ENCODE measurements at places on chromosomes 4 and X. TPM values are rescaled to one million over a fixed set of nuclear protein-coding genes. Genes with fewer than 3 reads are reported as not detected.

GRCh38 chrX:11666952-11667685, 1.4 kb upstream of the ARHGAP6 start:
- no peak for DNase-seq

The DHRSX gene
- total RNA-seq = 17.3 TPM

The ALB gene
- 757 TPM for total RNA-seq

The GAGE12D gene
- not detected for total RNA-seq

DNA sequence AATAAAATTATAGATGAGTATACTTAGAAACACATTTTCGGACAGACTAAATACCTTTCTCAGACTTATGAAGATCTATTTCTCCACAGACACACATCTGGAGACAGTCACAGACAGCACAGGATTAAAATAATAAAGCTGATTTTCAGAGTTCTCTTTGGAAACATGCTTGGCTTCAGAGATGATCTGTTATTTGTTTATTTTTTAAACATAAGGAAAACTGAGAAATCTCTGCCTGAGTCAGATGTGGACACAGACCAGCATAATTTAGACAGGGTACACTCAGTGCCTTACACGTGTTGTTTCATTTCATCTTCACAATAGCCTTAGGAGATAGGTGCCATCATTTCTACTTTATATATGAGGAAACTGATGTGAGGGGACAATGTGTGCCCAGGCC, 92.1 kb downstream of the SLC9A7 start:
- no peak for DNase-seq

The RHOXF2 gene
- total RNA-seq = not detected

GRCh38 chr4:187276736-187277408, 553.2 kb upstream of the FAT1 start:
- no peak for DNase-seq

The ELOVL6 gene
- total RNA-seq = 2.9 TPM

- no peak for DNase-seq
Observed at GRCh38 chr4:115763051-115763450, 649.6 kb upstream of the NDST4 start.

GRCh38 chr4:176036585-176037205, 28.9 kb upstream of the WDR17 start:
- no peak for DNase-seq

The PABPC1L2A gene
- total RNA-seq = not detected

- DNase-seq = no peak
Observed at GRCh38 chr4:113064244-113064643, 14.8 kb downstream of the ANK2 start.

The GAB3 gene
- total RNA-seq = 1.2 TPM

The LEF1 gene
- total RNA-seq = 3.5 TPM

The MAPK10 gene
- total RNA-seq = 6.6 TPM

DNA sequence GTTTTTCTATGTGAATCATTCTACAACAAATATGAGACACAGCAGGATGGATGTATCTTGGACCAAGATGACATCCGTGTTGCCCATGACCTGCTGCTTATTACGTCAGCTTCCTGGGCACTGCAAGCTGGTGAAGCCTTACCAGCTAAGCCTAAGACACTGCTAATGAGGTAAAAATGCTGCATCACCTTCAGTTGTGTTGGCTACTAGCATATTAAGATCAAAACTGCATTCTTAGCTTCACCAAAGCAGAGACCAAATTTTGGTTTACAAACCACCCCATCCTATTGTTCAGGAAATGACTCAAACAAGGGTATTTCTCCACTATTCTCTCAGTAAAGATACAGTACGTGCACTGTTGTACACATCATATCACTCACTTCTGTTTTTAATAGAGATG, 50.3 kb downstream of the MAML3 start:
- DNase-seq = no peak

The HERC6 gene
- total RNA-seq = 5.6 TPM

The MAGEC2 gene
- not detected for total RNA-seq

- no peak for DNase-seq
Observed at GRCh38 chr4:6275898-6276806, 6.5 kb downstream of the WFS1 start.

GRCh38 chrX:19875050-19875431, 12.4 kb downstream of the SH3KBP1 start:
- DNase-seq = no peak

DNA sequence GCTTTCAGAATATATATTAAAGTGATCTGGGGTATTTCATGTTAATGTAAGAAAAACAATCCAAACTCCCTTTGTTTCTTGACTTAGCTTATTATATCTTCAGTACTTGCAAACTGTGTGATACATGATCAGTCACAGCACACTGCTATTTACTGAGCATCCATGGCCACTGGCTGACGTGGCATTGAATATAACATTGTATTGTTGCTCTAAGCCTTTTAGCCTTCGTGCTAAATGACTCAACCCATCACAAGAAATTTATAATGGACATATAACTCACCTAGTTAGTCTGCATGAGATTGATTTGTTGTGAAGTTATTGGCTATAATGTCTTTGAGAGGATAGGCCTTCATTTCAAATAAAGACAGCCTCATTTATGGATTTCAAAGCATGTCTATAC, 642.6 kb downstream of the IL1RAPL1 start:
- no peak for DNase-seq

GRCh38 chr4:150854600-150854999, 160.5 kb downstream of the LRBA start:
- DNase-seq = no peak

- DNase-seq = no peak
Observed at GRCh38 chr4:8871417-8872401, at the start of gene HMX1. HMX1 (minus strand) TSS chr4:8871839; CDS start chr4:8871614, 225 bp downstream.

The IL9R gene
- total RNA-seq = not detected

The CISD2 gene
- 14.2 TPM for total RNA-seq

DNA sequence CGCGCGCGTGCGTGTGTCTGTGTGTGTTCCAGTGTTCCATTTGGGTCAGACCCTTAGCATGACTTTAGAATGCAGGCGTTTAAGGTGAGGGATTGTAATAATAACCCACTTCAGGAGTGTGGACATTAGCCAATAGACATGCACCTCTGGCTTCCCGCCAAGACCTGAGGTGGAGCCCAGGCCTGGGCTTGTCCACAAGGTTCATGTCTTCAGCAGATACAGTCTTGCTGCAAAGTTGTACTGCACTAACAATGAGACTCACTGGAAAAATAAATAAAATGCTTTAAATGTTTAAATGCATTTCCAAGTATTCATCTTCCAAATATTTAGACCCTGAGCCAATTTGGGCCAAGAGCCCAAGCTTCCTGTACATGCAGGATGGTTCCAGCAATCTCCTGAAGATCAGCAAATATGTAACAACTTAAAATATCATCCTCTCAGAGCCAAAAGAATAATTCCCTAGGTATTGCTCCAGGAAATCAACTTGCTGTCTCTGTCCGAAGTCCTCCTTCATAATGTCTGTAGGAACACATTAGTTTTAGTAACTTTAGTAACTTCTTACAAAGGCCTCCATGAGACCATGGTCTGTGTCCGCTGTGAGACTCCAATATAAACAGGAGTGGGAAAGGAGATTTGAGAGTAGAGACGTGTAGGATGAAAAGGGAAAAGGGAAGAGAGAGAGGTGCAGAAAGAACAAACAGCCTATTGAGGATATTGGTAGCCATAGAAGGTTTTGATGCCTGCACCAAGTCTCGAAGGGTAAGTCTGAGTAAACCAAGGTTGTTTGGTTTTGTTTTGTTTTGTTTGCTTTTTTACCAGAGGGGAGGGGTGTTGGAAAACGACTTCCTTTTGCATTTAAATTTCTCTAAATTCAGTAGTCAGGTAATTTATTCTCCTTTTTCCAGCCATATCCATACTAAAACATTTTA, 98.5 kb upstream of the KLF3 start:
- no peak for DNase-seq

The TMEM150C gene
- 4.7 TPM for total RNA-seq

- DNase-seq = peak; percentile 58
Observed at GRCh38 chrX:103585411-103586313, at the start of gene TCEAL4. TCEAL4 (plus strand) TSS chrX:103585515; CDS start chrX:103586676, 1,161 bp downstream.

DNA sequence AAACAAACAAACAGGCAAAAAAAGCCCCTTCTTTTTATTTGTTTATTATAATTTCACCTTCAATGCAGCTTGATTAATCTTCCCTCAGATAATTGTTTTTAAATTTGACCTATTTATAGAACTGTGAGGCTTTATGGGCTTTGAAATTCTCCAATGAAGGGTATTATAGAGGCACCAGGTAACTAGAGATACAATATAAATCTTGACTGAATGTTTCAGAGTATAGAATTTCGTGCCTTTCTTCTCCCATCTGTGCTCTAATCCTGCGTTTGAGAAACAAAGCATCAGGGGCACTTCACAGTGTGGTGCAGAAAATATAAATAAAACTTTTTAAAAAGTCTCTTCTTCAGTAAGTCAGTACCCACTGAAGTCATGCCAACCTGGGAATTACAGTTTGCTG, 120.9 kb downstream of the ANKRD50 start:
- no peak for DNase-seq

DNA sequence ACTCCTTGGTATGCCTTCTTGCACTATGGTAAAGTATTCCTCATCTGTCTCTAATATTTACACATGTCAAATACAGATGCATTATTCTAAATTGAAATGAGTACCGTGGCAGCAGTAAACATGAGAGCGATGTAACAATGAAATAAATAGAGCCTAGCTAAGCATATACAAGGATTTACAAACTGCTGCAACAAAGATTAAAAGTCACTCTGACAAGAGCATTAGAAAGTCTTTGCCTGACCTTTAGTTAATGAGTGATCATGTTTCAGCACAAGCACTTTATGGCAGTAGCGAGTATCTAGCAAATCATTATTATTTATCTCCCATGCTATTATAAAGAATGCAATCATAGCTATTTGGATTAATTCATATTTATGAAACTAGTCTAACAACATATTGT, 547.0 kb upstream of the NDST4 start:
- no peak for DNase-seq

- no peak for DNase-seq
Observed at GRCh38 chr4:109126856-109127255, 175.6 kb downstream of the COL25A1 start.

DNA sequence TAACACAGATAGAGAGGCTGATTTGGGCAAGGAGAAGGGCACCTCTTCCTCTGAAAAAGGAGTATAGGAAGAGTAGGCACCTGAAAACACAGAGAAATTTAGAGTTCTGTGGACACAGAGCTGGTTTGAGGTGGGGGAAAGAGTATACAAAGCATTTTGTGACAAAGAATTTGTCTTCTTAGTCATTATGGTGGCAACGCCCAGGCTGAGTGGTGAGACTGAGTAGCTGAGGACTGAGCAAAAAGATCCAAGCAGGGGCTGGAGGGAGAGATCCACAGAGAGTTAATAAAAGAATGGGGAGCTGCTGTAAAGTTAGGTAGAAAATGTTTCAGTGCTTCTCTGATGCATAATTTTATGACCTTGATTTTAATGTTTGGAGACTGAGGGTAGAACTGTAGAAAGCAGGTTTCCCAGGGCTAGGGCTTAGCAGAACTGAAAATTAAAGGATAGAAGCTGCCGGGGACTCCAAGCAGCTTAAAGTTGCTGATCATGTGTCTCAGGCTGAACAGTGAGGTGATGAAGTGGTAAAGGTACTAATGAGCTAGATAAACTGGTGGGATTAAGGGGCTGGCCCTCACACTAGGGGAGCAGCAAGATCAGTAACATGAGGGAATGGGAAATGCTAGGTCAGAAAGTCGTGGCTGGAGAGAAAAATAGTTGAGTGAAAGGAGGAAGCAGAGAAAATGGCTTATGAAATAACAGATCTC, 118.9 kb downstream of the CEP44 start:
- DNase-seq = no peak

DNA sequence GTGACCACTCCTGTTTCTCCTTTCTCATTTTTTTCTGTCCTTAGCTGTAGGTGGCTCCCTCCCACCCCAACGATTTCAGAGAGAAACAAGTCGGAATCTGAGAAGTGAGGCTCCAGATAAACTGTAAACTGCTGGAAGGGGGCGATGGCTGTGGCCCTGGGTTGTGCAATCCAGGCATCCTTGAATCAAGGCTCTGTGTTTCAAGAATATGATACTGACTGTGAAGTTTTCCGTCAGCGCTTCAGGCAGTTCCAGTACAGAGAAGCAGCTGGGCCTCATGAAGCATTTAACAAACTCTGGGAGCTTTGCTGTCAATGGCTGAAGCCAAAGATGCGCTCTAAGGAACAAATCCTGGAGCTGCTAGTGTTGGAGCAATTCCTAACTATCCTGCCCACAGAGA, 37.7 kb downstream of the ETDC start:
- no peak for DNase-seq

GRCh38 chrX:130049821-130050220, 60.5 kb downstream of the ELF4 start:
- DNase-seq = no peak
